NCI-H1092 treated with DMSO at 0.1 percent for 48 hours (cell line): ENCODE measurements at places on chromosomes 7 and 10.
A peak's percentile ranks its signal among the peaks of the same experiment; 100 is the strongest.

GRCh38 chr10:58206251-58206650 lies 61.4 kb downstream of the IPMK start:
- no peak for DNase-seq

GRCh38 chr10:122307669-122308416 lies 36.7 kb downstream of the BTBD16 start:
- no peak for DNase-seq

DNA sequence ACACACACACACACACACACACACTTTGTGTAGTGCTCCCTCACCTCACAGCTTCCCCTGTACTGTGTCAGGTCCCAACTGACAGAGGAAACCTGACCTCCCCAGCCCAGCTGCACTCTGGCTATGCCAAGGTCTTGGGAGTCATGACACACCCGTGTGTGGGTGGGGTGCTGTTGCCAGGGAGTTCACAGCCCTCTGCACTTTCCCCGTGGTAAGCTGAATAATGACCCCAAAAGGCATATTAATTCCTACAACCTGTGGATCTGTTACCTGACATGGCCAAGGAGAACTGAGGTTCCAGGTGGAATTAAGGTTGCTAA lies 8.9 kb upstream of the NANOS1 start:
- DNase-seq: no peak

DNA sequence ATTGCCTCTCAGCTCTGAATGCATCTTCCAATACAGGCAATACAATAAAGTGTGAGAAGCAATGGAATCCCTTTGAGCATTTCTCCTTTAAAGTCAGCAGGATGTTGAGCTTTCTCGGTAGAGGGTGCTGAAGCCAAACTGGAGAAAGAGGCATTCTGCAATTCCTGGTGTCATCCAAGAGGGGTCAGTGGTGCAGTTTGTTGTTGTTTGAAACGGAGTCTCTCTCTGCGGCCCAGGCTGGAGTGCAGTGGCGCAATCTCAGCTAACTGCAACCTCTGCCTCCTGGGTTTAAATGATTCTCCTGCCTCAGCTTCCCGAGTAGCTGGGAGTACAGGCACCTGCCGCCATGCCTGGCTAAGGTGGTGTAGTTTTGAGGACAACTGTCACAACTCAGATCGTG lies 486.5 kb downstream of the CALN1 start:
- DNase-seq: no peak

DNA sequence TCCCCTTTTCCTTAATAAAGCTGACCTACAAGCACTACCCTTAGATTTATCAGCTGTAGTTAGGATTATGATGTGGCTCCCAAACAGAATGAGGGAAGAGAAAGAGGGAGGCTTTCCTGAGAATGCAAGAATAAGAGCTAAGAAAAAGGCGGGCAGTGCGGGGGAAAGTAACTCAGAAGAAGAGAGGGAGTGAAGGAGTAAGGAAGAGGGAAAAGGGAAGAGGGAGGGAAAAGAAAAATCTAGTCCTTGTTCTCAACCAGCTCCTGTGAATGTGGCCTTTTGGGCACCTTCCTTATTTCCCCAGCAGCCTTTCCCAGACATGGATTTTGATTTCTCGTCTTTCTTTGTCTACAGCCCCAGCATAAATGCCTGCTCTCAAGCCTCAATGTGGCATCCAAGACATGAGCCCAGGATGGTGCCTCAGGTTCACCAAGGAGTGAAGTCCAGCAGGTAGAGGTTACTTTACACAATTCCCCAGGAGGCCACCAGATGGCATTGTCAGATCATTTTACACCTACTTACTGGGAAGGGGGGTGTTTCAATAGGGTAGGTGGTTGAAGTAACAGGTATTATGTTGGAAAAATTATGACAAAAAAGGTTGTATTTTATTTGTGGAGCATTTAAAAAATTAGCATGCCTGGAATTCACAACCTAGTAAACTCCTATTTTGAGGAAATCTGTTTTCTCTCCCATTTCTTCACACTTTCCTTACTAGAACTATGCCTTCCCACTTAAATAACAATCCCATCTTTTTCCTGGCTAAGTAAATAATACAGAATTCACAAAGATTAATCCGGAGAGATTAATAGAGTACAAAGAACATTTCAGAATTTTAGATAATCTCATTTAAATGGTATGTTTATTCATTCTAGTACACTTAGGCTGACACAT lies 106.5 kb downstream of the HTR7 start:
- peak; percentile 17 for DNase-seq

DNA sequence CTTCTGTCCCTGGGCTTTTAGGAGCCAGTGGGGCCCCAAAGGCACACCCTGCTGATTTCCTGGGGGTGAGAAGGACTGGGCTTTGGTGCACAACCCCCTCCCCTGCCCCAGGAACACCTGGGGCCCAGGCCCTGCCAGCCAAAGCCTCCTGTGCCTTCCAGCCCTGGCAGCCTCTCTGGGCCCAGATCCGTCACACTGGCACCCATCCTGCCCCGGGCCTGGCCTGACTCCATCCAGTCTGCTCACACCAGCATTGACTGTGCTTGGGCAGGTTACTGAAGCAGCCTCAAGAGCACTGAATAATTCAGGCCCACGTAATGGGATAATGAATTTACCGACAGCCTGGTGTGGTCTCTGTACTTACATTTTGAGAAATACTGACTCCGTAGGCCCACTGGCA lies 12.0 kb upstream of the COMTD1 start:
- DNase-seq: no peak

DNA sequence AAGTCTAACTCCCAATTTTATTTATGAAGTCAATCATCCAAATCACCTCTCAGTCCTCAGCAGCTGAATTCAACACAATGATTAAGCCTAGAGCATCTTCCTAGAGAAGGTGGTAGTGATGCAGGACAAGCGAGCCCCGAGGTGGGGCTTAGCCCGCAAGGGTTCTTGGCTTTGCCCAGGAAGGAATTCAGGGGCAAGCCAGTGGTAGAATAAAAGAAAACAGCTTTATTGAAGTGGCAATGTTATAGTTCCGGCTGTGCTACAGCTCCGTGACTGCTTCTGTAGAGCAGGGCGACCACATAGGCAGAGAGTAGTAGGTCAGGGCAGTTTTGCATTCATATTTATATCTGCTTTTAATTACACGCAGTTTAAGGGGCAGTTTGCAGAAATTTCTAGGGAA lies 18.1 kb downstream of the IL2RA start:
- DNase-seq: no peak

- no peak for DNase-seq
Observed at GRCh38 chr7:499853-500485, 19.7 kb downstream of the PDGFA start.

GRCh38 chr7:17093461-17093860 lies 205.0 kb upstream of the AHR start:
- DNase-seq: no peak

- no peak for DNase-seq
Observed at GRCh38 chr10:84178160-84178609, 4.6 kb downstream of the GPR15LG start.

- no peak for DNase-seq
Observed at GRCh38 chr10:55233505-55233904, 432.5 kb upstream of the PCDH15 start.

DNA sequence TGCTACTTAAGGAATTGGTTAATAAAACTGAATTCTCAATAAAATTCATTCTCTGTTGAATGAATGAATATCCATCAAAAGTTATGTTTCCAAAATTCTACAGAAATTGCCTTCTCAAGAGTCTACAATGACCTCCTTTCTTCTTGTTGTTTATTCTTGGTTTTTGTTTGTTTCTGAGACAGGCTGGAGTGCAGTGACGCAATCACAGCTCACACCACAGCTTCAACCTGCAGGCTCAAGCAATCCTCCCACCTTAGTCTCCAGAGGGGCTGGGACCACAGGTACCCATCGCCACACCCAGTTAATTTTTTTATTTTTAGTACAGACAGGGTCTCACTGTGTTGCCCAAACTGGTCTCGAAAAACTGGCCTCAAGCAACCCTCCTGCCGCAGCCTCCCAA lies 97.6 kb downstream of the LMBR1 start:
- DNase-seq: no peak

DNA sequence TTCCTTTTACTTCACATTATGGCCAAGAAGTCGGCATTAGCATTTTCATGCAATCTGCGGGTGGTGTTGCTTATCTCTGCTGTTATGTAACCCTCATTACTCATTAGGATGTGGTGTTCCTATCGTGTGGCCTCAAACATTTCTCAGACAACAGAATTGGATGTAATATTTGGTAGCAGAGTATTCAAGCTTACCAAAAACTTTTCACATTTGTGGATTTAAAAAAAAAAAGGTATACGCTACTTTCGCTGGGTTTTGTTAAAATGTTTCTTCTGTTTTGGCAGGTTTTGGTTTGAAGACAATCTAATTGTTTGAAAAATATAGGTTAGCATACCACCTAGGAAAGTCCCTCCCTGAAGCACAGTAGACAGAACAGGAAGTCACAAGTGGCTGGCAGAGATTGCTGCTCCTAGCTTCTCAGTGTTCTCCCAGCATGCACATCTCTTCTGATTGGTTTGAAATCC lies 128.8 kb downstream of the GATA3 start:
- DNase-seq: no peak

DNA sequence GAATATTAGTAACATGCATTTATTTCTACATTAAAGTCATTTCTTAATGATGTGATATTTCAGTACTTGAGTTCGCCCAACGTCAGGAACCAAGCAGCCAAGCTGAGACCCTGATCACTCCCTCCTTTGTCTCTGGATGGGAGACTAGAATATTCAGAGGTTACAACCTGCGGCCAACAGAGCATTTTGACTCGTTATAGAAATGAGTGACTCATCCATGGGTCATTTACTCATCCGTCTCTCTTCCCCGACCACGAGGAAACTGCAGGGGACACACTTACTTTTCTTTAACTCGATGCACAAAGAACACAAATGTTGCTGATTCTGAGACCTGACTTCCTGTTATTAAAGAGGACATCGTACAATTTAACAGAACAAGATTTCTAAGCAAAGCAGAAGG lies 343.3 kb downstream of the FRMD4A start:
- DNase-seq: no peak

GRCh38 chr7:116840256-116840655 lies 22.1 kb upstream of the CAPZA2 start:
- DNase-seq: no peak
